Uterine smooth muscle cell (primary cell): ENCODE measurements at places on chromosomes 6 and 20. TPM values are rescaled to one million over a fixed set of nuclear protein-coding genes. Genes with fewer than 3 reads are reported as not detected.

PTCHD4 gene
- 0.33 and 1.5 TPM in 2 replicates for total RNA-seq

POM121L2 gene
- not detected in 2 replicates for total RNA-seq

ELOVL2 gene
- total RNA-seq = 0.11 TPM in 1 of 2 replicates, not detected in the other

TPBG gene
- 93.1 and 100 TPM in 2 replicates for total RNA-seq

MRPL14 gene
- 67.4 and 97.3 TPM in 2 replicates for total RNA-seq

HEY2 gene
- not detected in 2 replicates for total RNA-seq

HLA-DMA gene
- total RNA-seq = 0.33 and 1.1 TPM in 2 replicates

NTSR1 gene
- total RNA-seq = 2.0 and 3.1 TPM in 2 replicates

CLDN20 gene
- not detected in 2 replicates for total RNA-seq

LTA gene
- not detected in 2 replicates for total RNA-seq

CUL7 gene
- 58.9 and 83.6 TPM in 2 replicates for total RNA-seq

SERPINB1 gene
- 2.5 and 5.6 TPM in 2 replicates for total RNA-seq

MUCL3 gene
- not detected in 2 replicates for total RNA-seq

NRSN1 gene
- not detected in 2 replicates for total RNA-seq
